ENCODE measurements at places on chromosomes 6 and 20.

DNA sequence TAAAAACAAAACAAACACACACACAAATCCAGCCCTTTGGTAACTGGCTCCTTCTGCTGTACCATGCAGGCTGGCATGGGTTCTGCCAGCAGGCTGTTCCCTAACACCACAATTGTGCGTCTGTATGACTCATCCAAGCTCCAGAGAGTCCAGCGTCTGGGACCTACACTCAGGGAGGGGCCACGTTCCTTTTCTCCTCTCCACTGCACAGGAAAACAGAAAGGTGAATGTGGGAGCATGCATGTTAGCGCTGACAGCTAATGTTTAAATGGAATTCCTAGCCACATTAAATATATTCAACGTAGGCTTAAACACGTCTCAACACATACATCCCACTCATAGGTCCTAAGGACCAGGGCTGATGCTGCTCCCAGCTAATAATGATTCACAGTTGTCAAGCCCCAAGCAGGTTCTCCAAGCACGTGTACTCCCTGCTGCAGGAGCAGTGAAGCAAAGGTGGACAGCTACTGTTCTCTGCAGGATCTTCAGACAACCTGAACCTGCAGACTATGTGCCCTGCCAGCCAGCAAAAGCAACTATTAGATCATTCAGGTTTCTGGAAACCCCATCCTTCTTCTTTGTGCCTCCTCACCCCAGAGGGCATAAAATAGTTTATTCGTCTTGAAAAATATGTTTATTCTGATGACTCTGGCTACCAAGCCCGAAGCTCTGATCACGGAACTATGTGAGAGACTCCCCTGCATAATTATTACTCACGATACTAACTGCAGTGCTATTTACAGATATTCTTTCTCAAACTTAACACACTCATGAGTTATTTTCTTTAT lies 20.9 kb downstream of the MAP1LC3A start:
- DNase-seq: peak; percentile 84

DNA sequence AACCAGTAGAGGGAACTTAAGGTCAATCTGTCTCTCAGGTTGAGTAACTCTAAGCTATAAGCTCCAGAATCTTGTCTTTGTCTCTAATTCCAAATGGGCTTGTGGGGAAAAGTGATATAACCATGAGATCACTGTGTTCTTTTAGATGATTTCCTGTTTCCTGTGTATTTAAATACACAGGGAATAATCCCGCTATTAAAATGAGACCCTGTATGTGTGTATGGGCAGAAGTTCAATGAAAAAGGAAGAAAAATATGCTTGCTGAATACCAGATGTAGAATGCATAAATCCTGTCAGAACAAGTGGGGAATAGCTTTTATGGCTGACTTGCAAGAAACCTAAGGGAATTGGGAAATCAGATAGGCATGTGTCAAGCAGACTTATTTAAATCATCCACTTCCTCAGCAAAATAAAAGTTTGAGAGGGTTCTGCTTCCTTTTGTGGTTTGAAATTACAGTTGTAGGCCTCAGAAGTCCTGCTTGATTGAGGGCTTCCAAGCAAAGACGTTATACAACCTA lies 164.7 kb upstream of the PDE7B start:
- DNase-seq: no peak

DNA sequence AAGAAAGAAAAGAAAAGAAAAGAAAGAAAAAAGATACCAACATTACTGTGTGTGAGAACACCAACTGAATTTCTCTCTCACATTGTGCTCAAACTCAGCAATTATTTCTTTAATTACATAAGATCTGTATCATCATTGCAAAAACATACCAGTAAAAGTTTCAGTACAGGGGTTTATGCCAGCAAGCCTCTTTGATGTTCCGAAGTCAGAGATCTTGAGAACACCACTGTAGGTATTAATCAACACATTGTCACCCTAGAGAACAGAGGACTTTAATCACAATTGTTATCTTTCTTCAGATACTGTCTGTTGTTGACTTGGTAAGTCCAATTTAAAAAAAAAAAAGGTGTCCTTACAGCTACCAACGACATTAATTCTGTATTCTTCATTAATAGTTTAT lies 60.9 kb upstream of the MAP7 start:
- DNase-seq: no peak

GRCh38 chr6:22680950-22681349 lies 111.6 kb downstream of the HDGFL1 start:
- no peak for DNase-seq

GRCh38 chr20:53657732-53658131 lies 64.1 kb upstream of the ZNF217 start:
- no peak for DNase-seq

GRCh38 chr20:21019814-21020658 lies 86.1 kb downstream of the LINC00237 start:
- no peak for DNase-seq

DNA sequence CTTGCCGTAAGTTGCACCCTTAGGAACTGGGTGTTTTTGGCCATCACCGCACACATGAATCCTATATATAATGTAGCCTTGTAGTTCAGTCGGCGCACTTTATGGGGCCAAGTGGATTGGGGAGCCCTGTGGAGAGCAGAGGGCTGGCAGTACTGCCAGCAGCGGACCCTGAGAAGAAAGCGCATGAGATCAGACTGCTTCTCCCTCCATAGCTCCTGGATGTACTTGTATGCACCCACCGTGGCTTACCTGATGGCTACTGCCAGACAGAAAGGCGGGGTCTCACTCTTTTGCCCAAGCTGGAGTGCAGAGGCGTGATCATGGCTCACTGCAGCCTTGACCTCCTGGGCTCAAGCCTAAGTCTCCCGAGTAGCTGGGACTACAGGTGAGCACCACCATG lies 32.8 kb upstream of the OVOL2 start:
- no peak for DNase-seq

GRCh38 chr20:46804126-46804525 lies 90.5 kb upstream of the EYA2 start:
- no peak for DNase-seq

- DNase-seq: no peak
Measured at GRCh38 chr6:75090576-75090975, 115.3 kb downstream of the COL12A1 start.

- DNase-seq: no peak
Measured at GRCh38 chr6:127923135-127923534, 22.3 kb upstream of the THEMIS start.

DNA sequence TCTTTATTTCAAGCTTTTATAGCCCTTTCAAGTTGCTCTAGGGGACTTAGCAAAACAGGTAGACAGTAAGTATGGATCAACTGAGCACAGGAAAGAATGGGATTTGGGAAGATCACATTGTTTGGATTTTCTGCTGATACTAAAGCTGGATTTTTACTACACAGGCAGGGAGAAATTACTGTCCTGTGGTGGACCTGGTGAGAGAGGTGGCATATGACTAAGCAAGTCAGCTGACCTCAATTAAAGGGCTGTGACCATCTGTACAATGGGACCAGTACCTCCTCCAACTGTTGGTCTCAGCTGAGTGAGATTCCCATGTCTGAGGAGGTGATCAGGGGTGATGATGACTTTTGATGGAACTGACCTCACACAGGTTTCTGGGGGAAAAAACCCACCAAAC lies 28.0 kb downstream of the RREB1 start:
- peak; percentile 24 for DNase-seq

DNA sequence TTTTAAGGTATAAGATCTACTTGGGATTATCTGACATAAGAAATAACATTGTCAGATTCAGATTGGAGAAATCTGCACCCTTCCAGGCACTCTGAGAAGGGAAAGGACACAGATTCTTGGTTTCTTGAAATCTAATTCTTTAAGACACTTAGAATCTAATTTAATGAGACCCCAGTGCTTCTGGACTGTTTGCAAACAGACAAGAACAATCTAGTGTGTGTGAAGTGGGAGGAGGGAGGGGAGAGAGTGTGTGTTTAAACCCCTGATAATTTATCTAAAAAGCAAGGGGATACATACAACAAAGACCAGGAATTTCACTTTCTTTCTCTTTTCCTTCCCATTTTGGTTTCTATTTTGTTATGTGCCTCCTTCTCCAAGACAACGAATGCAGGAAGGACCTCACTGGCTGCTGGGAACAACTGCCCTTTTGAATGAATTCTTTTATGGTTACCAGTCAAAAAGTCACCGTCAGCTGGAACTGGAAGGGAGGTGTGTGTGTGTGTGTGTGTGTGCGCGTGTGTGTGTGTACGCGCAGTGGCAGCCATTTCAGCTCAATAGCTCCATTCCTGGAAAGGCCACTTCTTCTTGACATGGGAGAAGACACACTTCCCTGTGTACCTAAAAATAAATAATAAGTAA lies 129.4 kb downstream of the BCAS1 start:
- peak; percentile 80 for DNase-seq

DNA sequence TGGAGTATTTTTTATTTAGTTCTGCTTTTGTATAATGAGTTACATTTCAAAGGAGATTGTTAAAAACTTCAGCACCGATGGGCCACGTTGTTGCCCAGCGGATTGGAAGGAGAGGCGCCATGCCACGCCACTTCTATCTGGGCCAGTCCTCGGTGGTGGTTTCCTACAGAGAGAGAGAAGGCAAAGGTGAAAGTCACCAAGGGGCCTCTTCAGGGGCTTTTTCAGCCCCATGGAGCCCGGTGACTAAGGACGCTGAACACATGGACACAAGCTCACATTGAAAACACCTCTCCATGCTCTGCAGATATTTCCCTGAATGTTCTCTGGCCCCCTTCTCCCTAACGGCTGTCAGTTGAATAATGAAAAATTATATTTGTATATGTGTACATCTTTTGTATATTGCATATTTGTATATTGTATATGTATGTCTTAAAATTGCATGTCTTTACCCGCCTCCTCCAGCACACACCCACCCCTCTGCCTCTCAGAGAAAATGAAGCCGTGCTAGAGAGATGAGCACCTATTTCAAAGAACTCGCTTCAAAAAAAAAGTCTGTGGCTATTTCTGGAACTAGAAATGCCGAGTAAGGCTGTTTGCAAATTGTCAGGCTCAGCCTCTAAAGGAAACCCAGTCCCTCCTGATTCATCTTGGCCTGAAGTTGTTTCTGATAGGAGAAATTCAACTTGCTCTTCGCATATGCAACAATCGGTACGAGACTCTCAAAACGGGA lies 91.9 kb upstream of the CDH4 start:
- DNase-seq: no peak

- no peak for DNase-seq
Measured at GRCh38 chr6:145960918-145961589, 3.1 kb downstream of the SHPRH start.

GRCh38 chr6:84892671-84893070 lies 128.3 kb upstream of the TBX18 start:
- no peak for DNase-seq

DNA sequence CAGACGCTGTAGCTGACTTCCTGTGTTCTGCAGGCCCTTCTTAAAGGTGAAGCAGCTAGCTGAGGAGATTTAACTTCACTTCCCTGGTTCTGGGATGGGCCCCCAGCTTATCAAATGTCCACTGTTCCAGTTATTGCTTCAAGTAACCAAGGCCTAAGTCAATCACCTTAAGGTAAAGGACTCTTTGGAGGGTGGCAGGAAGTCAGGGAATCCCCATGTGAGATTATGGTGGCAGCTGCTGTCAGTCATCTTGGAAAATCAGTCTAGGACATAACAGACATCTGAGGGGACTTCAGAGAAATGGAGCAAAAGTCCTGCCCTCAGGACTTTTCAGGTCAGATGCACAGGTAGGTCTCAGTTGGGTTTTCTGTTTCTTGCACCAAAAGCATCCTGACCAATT lies 3.8 kb downstream of the ELOVL5 start:
- DNase-seq: no peak

DNA sequence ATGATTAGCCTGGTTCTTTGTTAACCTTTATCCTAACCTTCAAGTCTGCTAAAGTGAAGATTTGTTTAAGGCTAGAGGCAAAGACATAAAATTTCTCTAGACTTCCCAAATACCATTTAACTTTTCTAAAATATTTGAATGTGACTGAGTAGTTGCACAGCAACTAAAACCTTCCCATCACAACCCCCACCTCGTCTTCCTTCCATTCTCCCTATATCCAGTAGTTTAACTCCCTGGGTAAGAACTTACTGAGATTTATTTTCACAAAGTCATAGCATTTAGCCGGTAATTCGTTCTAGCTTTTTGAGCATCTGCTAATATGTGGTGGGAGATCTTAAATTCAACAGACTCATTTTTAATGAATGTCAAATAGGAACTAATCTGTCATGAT lies 87.9 kb upstream of the AKIRIN2 start:
- DNase-seq: no peak

- no peak for DNase-seq
Measured at GRCh38 chr20:17138237-17138636, 88.6 kb upstream of the PCSK2 start.
